ENCODE measurements at places on chromosomes 1 and 21.

GRCh38 chr1:2529784-2530512, at the start of gene HES5:
TSS of gene HES5 (minus strand) at chr1:2530263. CDS start at chr1:2530164, 99 bp downstream.
- DNase-seq, result no peak

- DNase-seq, result no peak
Observed at GRCh38 chr1:231862611-231863010, 236.0 kb downstream of the DISC1 start.

GRCh38 chr1:23957096-23957495, 2.5 kb upstream of the PNRC2 start:
- DNase-seq, result no peak

- no peak for DNase-seq
Observed at GRCh38 chr1:8937701-8938100, 8.0 kb upstream of the CA6 start.

- DNase-seq, result no peak
Observed at GRCh38 chr1:222788402-222789156, 26.3 kb upstream of the DISP1 start.

DNA sequence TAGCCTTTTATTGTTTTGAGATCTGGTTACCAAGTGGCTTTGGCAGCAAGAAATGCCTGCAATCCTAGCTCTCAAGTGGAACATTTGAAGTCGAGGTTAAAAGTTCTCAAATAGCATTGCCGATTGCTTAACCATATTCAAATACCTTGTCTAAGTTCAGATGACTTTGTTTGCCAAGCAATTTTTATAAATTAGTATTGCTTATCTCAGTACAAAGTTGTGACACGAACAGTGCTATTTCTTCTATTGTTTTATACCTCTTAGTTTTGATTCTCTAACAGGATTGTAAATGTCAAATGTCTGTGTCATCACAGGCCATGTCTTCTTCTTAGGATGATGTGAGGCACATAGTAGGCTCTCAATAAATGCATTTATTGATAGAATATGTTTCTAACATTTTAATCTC, 633.3 kb downstream of the PTPRC start:
- DNase-seq, result no peak

GRCh38 chr1:234900595-234900994, 228.0 kb downstream of the TOMM20 start:
- DNase-seq, result no peak

DNA sequence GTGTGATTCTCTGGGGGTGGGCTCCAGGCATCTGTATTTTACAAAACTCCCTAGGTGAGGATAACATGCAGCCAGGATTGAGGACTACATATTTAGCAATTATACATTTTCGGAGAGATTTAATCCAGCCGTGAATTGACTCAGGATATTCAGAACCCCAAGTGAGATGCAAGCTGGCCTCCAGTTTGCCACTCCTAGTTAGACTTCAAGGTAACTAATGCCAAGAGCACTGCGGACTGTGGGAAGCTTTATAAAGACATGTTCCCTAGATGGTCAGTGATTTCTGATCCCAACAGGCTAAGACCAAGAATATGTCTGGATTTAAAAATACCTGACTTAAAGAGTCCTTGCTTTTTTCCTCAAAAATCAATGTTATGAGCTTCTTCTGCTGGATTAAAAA, 308.5 kb downstream of the NTNG1 start:
- DNase-seq, result no peak

- no peak for DNase-seq
Observed at GRCh38 chr1:38102636-38103035, 56.0 kb upstream of the POU3F1 start.

- DNase-seq, result no peak
Observed at GRCh38 chr1:48105165-48105564, 108.0 kb upstream of the TRABD2B start.

DNA sequence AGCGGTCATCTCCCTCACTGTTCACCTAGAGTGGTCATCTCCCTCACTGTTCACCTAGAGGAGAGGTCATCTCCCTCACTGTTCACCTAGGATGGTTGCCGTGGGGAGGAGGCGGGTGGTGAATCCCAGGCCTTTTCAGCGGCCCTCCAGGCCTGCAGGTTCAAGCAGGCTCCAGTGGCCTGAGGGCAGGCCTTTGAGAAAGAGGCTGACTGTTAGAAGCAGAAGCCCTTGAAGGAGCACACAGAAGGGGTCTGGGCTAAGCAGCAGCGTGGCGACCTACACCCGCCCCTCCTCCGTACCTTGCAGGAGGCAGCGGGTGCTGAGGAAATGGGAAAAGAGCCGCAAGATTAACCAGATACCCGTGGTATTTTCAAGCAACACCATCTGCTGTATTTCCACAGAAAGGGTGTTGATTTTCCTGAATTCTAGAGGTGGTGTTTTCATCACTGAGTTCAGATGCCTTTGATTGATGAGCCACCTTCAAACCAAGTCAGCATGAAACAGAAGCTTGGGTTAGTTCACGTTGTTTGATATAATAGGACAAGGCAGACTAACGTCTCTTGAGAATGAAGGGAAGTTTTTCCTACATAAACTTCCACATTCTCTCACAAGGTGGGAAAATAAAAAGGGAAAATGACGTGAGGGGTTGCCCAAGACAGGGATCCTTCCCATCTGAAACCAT, 289.5 kb downstream of the KIF26B start:
- no peak for DNase-seq

DNA sequence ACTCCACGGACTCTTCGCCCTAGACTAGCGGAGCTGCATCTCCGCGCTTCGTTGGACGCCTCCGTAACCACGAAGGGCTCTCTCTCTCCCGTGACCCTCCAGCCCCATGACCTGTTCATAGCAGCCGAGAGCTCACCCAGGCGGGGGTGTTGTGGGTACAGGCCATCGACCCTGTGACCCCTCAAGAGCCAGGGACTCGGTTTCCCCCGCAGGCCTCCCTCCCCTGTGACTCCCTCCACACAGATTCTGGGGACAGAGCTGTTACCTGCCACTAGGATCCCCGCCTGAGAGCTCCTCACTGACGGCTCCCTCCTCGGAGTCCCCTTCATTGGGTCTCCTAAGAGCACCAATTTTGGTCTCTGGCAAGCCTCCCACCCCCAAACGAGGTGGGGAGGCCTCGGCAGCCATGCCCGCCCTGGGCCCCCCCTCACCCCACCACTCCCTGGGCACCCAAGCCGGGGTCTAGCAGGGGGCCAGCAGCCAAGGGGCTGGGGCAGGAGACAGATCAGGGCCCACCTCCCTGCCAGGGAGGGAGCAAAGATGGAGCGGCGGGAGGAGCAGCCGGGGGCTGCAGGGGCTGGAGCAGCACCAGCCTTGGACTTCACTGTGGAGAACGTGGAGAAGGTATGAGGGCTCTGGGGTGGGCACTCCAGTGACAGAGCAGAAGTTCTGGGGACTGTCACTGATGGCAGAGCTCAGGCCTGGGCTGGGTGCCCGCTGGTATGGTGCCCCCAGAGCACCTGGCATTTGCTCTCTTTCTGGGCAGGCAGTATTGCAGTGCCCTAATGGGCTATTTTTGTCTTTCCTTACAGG, 517 bp downstream of the IPO13 start:
- no peak for DNase-seq

GRCh38 chr1:15020943-15021745, 132.4 kb upstream of the TMEM51 start:
- DNase-seq, result no peak

GRCh38 chr1:66919063-66919462, 5.6 kb downstream of the DNAI4 start:
- DNase-seq, result no peak

- DNase-seq, result no peak
Observed at GRCh38 chr1:17184161-17184665, 20.7 kb upstream of the PADI1 start.

- no peak for DNase-seq
Observed at GRCh38 chr1:48294656-48295055, 72.1 kb downstream of the SLC5A9 start.

DNA sequence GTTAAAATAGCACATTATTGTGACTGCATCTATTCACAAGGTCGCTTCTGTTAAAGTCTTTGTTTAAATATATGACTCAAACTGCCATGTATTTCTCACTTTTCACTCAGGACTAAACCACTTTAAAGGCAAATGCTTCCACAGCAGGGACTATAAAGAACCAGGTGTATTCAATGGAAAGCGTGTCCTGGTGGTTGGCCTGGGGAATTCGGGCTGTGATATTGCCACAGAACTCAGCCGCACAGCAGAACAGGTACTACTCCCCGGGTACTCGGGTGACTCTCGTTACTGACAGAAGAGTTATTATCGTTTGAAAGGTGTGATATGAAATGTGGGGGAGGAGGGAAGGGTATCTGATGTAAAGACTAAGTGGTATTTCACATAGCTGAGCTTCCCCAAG, 17.3 kb downstream of the FMO3 start:
- no peak for DNase-seq

- DNase-seq, result no peak
Observed at GRCh38 chr1:110594456-110595352, 11.5 kb downstream of the KCNA2 start.

DNA sequence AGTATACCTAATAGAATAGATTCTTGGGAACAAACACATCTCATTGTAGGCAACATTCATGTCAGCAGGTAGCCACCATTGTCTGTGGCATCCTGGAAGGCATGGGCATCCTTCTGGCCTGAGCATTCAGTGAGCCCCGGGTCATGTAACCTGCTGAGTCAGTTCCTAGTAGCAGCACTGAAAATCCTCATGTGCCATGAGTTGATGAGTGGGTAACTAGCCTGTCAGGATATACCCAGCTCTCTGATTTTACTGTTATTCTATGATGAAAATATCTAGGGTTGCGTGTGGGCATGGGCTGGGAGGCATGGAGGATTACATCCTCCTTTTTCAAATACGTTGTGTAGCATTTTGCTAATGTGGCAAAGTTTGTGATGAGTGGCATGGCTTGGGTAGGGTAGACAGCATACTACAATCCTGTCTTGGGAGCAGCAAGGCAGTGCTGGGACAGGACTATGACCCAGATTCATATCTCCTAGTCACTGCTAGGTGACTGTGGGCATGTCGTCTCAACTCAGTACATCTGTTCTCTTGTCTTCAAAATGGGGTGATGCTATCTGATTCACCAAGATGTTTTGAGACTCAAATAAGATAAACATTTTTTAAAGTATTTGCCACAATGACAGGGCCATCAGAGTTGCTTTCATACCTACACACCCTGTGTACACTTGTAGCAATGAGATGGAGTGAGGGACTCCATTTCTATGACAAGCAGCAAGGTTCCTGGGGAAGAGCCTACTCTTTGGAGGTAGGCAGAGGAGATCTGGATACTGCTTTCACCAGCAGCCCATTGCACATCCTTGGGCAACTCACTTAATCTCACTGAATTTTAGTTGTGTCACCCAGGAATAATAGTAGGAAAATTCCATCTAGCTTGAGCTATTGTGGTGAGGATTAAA, 62.5 kb downstream of the CD58 start:
- DNase-seq, result no peak

GRCh38 chr21:33315946-33316710, 8.6 kb upstream of the IFNAR1 start:
- no peak for DNase-seq

GRCh38 chr1:101044749-101045148, 19.2 kb upstream of the DPH5 start:
- DNase-seq, result no peak

GRCh38 chr1:81121306-81121705, 679.4 kb upstream of the ADGRL2 start:
- DNase-seq, result no peak

DNA sequence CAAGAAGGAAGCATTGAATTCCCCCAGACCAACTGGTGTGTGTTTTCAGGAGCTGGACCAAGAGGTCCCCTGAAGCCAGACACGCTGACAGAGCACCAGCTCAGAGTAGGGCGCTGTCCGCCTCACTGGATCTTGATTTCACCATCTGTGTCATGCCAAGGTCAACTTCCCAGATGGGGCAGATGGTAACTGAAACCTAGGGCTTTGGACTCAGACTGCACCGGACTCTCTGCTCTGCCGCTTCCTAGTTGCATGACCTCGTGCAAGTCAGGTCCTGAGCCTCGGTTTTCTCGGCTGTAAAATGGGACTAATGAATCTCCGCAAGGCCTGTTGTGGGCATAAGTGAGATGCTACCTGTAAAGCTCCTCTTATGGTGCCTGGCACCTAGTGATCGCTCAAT, 17.9 kb upstream of the CASZ1 start:
- DNase-seq, result no peak

- no peak for DNase-seq
Observed at GRCh38 chr1:198519639-198520501, 20.6 kb downstream of the ATP6V1G3 start.

GRCh38 chr1:113095790-113096455, 22.9 kb downstream of the LRIG2 start:
- no peak for DNase-seq

- no peak for DNase-seq
Observed at GRCh38 chr1:242016479-242016878, 17.6 kb upstream of the MAP1LC3C start.

DNA sequence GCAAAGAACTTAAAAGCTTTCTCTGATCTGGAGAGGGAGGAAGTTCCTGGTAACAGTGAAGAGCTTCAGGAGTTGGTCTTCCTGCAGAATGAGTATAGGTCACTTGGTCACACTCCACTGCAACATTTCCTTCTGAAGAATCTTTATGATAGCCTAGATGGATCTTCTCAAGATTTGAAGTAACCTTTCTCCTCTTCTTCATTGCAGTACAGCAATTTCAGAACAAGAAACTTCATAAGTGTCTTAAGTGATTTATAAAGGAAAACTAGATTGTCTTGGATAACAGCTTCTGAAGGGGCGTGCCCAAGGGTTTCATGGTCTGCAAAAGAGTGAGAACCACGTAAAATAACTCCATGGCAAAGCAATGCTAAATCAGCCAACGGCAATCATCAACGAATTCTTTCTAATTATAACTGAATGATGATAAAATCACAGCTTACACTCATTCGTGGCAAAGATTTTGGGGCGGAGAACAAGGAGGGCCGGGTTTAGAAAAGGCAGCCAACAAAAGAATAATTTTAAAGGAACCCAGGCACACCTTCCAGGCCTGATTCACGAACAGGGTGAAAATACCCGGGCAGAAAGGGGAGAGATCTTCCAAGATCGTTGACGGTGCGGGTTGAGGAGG, 53.9 kb upstream of the ASPM start:
- no peak for DNase-seq

- DNase-seq, result no peak
Observed at GRCh38 chr1:38571726-38572125, 287.8 kb downstream of the RRAGC start.

DNA sequence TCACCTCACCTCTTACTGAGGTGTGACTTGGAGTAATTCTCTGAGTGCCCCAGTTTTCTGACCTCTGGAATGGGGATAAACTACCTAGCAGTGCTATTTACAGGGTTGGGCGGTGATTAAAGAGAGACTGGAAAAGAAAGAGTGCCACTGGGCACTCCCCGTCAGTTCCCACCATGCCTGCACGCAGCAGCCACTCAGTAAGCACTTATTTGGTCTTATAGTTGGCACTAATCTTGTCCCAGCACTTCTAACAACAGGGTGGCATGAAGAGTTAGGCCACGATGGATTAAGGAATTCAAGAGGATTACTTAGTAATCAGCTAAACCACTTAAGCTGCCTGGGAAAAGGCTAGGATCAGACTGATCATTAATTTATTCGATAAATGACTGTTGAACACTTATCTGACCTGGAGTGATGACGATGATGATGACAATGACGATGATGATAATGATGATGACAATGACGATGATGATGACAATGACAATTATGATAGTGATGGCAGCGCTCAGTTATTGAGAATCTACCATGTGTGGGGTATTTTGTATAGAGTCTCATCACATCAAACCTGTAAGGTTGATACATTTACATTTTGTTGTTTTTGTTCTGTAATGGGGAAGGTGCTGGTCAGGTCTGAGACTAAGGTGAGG, 5.4 kb downstream of the CITED4 start:
- no peak for DNase-seq

- DNase-seq, result no peak
Observed at GRCh38 chr21:45262616-45263015, 25.1 kb downstream of the POFUT2 start.

All from stimulated activated CD8-positive, alpha-beta memory T cell treated with anti-CD3 and anti-CD28 coated beads, Interleukin-12 subunit alpha, Interleukin-12 subunit beta, amount 100 ng/mL, for 1 hour (primary cell).